ENCODE measurements at places on chromosomes 7 and 10.

DNA sequence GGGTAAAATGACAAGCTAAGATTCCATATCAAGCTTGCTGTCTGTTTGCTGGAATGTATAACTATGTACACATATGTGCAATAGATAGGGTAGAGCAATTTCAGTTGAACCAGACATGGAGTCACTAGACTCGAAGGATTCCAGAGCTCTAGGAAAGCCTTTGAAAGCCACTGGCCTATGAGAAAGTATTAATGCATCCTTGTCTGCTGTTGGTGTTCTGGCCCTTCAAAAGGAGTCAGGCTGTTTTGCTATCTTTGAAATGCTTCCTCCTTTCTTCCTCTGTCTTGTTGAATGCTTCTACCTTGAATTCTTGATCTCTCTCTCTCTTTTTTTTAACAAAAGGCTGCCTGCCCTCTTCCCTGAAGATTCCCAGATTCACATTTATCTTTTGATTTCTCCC lies 20.8 kb upstream of the HGF start:
- no peak for DNase-seq

- peak; percentile 38 for DNase-seq
Measured at GRCh38 chr10:110512461-110513187, 14.9 kb downstream of the DUSP5 start.

DNA sequence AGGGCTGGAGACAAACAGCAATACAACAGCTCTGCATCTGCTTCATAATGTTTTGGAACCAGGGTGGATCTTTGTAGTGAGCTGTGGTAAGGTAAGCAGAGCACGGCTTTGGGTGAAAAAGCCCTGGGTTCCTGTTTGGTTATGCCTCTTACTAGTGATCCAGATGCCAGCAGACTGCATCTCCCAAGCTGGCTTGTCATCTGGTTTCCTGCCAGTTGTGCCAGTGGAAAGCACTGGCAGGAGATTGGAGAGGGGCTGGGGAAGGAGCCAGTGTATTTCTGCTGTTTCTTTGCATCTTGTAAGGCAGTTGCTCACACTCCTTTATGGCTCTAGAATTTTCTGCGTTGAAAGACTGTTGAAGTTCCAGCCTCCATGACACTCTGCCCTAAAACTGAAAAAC lies 137.6 kb downstream of the TSPAN12 start:
- DNase-seq, result no peak

DNA sequence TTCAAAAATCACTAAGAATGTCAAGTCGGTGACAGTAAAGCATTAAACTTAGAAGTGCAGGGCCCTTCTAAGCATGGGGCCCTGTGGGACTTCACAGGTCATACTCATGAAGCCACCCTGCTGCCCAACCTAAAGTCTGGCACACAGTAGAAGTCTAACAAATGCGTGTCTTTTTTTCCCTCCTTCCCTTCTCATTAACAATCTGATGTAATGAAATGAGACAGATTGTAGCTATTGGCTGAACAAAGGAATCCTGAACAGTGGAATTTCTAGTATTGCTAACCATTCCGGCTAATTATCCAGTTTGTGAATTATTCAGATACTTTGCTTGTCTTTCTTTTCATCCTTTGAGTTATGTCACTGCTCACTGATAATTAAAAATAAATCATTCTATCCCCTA lies 369.9 kb downstream of the WDR11 start:
- no peak for DNase-seq

- no peak for DNase-seq
Measured at GRCh38 chr10:119443970-119444660, 98.4 kb downstream of the RGS10 start.

DNA sequence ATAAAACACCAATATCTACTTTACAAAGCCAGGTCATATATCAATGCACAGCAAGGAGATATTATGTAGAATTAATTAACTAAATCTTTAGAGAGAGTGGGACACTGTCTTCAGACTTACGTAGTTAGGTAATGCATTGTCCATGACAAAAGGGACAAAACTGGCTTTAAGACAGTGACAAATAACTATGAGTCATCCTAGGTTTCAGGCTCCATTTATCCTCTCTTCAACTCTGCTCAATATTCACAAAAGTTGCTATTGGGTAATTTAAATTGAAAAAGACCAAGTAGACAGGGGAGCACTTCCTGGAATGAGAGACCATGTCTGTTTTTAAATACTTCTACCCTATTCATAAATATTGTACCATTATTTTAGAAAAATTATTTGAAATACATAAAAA lies 464.5 kb downstream of the ARL4A start:
- no peak for DNase-seq

GRCh38 chr7:91883676-91884362 lies 3.3 kb upstream of the MTERF1 start:
- no peak for DNase-seq

DNA sequence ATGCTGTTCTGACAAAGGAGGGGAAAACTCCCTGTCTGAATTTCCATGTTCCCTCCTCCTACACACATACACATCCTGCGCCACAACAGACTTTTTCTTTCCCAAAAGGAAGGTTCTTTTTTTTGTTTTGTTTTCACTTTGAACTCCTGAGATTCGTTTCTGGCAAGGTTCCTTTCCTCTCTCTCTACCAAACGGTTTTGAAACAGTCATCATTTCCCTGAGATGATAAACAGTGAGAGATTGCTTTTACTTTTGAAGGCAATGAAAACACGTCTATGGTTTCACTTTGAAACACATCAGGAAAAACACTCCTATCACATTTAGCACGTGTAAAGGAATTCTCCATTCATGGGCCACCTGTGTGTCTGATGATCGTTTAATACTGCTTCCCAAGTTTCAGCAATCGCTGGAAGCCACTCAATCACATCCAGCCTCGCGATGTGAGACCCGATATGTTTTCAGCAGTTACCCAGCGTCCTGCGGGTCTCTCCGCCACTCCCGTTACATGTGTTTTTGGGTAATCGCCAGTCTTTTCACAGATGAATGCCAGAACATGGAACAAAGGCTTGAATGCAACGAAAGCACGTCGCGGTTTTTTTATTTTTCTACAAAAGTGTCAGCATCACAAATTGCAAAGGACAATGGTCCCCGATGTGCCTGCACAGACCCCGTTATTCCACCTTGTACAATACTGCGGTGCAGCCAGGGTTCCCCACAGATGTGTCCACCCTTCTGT lies 62.8 kb upstream of the CUX1 start:
- DNase-seq, result no peak

GRCh38 chr7:154568346-154568745 lies 434.6 kb downstream of the PAXIP1 start:
- DNase-seq, result no peak

GRCh38 chr7:116089293-116089692 lies 58.7 kb upstream of the TFEC start:
- DNase-seq, result no peak

- DNase-seq, result no peak
Measured at GRCh38 chr7:17832820-17833355, 107.4 kb downstream of the SNX13 start.

DNA sequence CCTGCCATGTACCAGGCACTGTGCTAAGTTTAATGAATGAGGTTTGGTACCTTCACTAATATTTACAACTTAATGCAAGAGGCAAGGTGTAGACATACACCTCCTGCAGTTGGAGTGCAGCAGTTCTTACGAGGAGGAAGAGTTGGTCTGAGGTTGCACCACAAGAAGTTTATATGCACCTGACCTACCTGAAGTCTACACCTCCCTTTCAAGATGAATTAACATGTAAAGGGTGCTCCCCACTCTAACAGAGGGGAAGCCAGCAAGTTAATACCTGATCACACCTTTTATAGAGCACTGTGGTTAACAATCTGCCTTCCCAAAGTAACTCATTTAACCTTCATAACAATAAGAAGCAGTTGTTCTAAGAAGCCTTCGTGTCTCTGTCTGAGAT lies 120.0 kb downstream of the LYZL1 start:
- no peak for DNase-seq

All from CD4-positive, alpha-beta T cell treated with Interleukin-6 at 100 ng/mL for 8 hours (primary cell).